Activated CD4-positive, alpha-beta T cell treated with anti-CD3 and anti-CD28 coated beads, Interleukin-2, amount 50 U/mL, for 1 hour (primary cell): ENCODE measurements at places on chromosomes 3 and 15.

DNA sequence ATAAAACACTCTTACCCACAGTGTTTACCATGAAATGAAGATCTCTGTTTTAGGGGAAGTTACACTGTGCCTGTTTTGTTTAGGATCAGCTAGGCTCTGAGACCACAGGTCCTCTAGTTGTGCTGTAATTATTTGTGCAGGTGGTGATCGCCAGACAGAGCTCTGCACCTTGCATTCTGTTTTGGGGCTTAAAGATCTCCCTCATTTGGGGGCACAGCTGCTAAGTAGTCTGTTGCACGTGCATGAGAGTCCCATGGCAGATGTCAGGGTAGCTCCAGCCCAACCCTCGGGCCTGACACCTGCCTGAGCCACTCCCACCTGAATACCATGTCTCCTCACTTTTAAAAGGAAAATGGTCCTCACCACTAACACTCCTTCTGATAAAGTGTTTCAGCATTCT, 12.4 kb downstream of the C3orf20 start:
- DNase-seq = no peak

DNA sequence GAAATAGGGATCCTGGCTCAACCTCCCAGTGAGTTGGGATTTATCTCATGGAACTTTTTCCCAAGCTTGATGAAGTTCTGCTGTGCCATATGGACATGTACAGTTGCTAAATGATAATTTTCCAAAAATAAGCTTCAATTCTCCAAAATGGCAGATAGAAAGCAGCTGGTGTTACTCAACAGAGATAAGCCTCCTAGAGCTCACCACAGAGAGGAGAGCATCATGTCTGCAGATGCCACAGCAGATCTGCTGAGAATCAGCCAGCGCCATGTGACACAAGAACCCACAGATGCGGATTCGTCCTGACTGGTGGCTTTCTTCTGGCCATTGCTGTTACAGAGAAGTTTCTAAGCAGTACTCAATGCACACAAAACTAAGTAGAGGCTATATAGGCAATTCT, 50.6 kb downstream of the AGTR1 start:
- no peak for DNase-seq

GRCh38 chr15:47822048-47822447, 104.7 kb downstream of the SEMA6D start:
- no peak for DNase-seq

GRCh38 chr3:65385805-65386204, 652.9 kb downstream of the MAGI1 start:
- DNase-seq = no peak

DNA sequence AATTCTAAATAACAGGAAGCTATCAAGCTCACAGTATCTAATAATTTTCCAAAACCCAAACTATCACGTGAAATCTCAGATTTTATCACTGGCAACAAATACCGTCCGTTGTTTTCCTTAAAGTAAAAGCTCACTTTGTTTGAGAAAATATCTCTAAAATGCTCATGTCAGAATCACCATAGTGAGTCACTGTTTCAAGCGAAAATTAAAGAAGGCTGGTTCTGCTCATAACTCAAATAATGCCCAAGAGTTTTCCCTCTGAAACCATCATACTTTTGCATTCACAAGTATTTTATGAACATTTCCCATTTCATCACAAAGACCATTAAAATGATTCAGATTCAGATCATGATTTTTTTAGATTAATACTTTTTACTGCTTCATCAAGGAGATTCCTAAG, 50.6 kb downstream of the TBL1XR1 start:
- no peak for DNase-seq

DNA sequence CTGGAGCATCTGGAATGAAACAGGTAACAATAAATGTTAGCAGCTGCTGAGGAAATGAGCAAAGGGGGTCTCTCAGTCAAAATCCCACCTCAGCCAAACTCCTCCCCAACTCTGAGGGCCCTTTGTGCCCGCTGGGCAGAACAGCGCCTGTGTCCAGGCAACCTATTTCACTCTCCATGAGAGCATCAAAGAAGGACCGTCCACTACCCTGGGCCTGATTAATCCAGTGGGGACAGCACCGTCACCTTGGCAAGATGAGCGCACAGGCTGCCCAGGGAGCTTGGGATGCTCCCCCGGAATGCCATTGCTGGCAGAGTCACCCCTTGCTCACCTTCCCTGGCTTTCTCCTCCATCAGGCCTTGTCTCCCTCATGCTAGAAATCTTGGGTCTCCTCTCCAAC, 97.4 kb upstream of the HACD2 start:
- no peak for DNase-seq

GRCh38 chr15:87712211-87712610, 544.3 kb downstream of the NTRK3 start:
- no peak for DNase-seq

DNA sequence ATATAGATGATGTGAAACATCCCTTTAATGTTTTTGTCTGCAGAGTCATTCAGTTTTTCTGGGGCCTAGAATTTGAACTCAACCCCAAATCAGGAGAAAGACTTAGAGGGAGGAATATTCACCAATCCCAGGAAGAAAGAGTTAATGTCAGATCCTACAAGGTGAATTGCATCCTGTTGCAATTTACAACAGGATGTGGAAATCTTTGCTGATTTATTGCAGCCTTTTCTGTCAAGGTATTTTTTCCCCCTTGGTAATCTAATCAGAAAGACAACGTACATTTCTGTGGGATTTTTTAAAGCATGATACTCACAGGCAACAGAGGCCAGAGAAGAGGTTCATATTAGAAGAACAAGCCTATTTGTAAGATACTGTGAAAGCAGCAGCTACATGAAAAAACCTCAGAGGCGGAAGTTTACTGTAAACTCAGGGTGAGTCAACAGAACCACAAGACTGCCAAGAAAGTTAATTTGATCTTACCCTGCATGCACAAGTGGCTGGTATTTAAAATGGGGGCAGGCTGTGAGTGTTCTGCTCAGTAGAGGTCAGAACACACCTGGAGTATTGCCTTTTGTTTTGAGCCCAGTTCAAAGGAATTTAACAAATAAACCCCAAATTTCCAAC, 531.9 kb downstream of the AGBL1 start:
- no peak for DNase-seq

DNA sequence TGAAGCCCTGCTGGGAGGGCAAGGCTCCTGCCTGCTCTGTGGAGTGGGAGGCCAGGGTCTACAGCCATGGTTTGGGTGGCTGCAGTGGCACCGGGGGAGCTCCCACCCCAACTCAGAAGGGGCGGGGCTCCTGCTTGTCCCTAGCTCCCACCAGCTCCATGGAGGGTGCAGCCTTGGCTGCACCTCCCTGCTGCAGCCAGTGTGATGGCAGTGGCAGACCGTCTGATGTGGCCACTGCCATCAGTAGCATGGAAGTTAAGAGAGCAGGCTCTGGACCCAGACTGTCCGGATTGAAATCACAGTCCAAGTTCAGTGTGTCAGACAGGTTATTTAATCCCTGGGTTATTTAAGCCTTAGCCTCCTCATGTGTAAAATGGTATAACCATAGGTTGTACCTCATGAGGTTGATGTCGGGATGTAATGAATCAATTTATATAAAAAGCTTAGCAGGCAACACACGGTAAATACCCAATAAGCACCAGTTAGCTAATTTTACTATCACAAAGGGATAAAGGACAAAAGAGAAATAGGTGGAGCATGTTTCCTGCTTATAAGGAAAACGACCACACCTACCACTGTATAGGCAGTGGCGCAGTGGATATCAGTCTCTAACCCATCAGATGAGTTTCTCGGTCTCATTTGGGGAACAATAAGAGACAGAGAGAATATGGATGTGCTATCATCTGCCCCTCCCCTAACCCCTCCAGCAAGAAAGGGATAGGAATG, 13.1 kb upstream of the NR1I2 start:
- DNase-seq = no peak

DNA sequence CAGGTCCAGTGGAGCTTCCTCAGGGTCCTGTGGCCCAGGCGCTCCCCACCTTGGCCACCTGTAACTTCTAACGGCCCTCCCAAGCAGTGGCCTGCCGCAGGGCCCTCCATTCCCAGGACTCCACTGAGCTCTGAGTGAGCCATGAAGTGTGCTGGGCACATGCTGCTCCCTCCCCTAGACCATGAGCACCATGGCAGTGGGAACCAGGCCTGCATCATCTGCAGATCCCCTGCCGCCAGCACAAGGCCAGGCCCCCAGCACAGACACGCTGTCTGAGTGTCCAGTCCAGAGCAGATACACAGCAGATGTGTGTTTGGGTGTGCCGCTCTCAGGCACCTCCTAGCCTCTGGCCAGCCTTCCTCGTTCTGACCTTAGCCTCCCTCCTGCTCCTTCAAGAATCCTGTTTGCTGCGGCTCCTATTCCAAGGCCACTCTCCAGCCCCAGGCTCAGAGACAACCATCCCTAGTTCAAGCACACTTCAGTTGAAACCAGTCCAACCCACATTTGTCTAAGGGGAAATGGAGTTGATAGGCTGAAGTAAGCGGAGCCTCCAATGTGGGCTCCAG, 7.0 kb upstream of the KLF15 start:
- DNase-seq = no peak

- no peak for DNase-seq
Measured at GRCh38 chr3:172203522-172204258, 164.3 kb downstream of the FNDC3B start.

GRCh38 chr15:89098281-89098680, 10.0 kb downstream of the ABHD2 start:
- DNase-seq = no peak

DNA sequence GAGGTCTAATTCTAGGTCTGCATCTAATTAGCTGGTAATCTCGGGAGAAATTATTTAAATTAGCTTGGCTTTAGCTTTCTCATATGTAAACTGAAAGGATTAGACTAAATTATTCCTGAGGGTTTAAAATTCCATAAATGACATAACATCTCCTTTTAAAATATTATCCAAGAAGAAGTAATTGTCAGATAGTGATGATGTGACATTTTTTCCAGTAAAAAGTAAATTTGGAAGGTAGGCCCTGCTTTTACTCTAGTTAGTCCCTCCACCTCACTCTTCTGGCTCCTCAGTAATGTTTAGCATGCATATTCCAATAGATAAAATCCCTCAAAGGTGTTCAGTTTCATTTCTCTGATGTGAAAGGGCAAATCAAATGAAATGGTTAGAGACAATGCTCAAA, 215.7 kb downstream of the FHIT start:
- DNase-seq = no peak

DNA sequence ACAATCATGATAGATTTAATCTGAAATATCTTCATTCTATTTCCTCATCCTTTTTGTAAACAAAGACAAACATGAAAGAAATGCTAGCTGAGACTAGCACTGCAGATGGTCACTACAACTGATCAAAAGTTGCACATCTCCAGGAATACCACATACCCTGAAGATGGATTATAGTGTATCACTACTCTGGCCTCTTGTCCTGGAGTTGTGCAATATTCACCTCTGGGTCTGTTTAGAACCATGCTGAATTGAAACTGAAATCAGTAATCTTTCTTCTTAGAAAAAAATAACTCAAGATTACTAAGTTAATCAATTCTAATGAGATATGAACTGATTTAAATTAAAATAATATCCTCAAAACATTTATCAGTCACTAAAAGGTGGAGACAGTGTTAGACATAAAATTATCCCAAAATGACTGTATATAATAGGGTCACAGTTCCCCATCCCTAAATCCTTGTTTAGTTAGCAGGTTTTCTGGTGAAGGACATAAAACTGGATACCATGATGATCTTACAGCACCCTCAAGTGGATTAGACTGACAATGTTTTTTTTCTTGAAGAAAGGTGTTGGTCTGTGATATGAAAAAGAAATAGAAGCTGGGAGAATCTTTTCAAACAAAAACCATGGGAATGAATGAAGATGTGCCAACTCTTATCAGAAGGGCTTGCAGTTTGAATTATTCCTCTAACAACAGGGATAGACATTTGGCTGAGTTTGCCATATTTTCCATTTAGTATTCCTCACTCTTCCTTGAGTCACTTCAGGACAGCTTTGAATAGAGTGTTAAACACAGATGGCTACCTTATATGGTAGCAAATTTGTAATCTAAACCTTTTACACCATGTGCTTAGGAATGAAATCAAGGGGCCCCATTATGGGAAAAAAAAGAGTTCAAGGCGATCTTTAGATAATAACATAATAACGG, 7.1 kb upstream of the TTC14 start:
- no peak for DNase-seq

DNA sequence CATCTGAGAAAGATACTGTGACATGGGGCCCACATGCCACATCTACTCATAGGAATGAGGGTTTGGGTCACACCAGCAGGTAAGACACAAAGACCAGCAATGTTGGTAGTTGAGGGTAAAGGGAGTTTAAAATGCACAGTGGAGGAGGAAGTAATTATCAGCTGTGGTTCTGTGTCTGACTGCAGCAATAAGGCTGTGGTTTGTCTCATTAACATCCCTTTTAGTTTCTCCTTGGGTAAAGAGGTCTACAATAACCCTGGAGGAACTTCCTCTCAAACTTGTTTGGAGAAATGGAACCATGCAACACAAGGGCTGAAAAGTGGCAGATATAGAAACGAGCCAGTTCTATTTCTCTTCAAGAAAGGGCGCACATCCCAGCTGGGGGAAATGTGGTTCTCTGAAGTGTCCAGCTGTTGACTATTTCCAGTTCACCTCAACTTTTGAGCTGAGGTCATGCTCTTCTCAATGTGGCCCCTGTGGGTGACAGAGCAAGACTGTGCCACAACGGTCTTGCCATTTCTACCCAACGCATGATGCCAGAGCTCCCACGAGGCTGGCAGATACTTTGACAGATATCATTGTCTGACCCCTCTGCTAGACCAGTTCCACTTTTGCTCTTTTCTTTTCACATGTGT, 234.3 kb downstream of the SQOR start:
- no peak for DNase-seq
